ENCODE measurements at places on chromosomes 2 and 18.

GRCh38 chr2:145759228-145759915 is 1239.5 kb upstream of the ZEB2 start:
- no peak for DNase-seq

DNA sequence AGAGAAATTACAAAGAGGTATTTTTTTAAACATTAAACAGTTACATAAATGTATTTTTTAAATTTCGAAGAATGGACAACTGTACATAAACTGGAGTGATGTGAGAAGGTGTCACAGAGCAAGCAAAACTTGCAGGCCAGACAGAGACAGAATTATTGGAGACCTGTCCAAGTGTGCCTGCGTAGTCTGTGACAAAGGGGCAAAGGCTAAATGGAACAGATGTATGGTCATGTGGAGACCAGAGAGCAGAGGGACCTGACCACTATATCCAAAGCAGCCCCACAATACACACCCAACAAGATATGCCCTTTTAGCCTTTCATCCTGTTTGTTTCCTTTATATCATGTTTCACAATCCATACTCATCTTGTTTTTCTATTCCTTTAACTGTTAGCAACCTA is 225.3 kb upstream of the VWC2L start:
- DNase-seq = no peak

- DNase-seq = no peak
These were observed 319.0 kb upstream of the SOX11 start for GRCh38 chr2:5373200-5373599.

DNA sequence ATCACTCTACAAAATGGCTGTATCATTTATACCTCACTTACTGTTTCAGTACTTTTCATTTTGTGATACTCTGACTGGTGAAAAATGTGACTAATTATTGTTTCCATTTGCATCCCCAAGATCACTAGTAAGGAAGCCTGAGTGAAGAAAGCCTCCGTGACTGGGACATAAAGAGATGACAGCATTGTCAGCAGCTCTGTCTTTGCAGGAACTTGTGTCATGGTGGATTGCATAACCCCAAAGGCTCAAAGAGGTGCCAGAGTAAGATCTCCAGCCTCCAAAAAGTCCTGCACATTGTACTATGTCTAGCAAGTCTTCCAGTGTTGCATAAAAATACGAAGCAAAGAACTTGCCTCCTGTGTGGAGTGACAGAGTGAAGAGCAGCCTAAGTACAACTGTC is 187.5 kb upstream of the CRIM1 start:
- no peak for DNase-seq

DNA sequence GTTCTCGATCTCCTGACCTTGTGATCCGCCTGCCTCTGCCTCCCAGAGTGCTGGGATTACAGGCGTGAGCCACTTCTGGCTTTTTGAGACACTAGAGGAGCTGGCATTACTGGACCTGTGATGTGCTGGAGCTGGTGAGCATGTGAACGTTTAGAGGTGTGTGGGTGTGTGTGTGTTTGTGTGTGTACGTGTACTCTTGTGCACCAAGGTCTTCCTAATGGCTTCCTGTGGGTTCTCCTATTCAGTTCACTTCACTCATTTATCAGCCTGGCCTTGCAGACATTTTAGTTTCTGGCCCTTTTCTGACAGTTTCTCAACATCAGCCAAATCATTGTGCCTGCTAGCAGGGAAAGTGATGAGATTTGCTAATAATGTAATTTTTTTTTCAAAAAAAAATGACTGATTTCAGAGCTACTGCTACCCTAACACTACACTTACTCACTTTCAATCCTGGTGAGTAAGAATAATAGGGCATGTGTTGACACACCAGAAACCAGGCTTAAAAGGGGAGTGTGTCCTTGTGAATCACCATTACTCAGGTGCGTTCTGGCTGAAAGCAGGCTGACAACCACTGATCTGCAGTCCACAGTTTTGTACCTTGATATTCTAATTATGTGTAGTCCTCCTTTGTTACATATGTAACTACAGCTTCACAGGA is 41.0 kb upstream of the ACTR3 start:
- DNase-seq = no peak

- DNase-seq = no peak
These were observed 26.5 kb upstream of the ERICH2 start for GRCh38 chr2:170743530-170744239.

- no peak for DNase-seq
These were observed 433.2 kb upstream of the TNP1 start for GRCh38 chr2:217293046-217293445.

DNA sequence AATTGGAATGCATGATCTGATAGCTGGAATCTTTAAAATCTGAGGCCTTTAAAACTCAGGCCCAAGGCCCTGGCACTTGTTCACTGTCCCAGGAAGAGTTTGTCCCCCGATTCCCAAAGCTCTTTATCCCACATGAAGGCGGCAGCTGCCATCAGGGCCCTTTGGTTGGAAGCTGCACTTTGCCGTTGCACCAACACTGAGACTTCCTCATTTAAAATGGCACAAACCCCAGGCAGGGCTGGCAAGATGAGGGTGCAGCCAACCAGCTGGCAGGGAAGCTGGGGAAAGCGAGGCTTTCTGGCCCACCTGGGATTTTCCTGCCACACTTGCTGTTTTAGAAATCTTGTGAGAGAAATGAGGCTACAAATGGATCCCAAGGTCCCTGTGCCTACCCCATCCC is 6.3 kb downstream of the FLACC1 start:
- no peak for DNase-seq

DNA sequence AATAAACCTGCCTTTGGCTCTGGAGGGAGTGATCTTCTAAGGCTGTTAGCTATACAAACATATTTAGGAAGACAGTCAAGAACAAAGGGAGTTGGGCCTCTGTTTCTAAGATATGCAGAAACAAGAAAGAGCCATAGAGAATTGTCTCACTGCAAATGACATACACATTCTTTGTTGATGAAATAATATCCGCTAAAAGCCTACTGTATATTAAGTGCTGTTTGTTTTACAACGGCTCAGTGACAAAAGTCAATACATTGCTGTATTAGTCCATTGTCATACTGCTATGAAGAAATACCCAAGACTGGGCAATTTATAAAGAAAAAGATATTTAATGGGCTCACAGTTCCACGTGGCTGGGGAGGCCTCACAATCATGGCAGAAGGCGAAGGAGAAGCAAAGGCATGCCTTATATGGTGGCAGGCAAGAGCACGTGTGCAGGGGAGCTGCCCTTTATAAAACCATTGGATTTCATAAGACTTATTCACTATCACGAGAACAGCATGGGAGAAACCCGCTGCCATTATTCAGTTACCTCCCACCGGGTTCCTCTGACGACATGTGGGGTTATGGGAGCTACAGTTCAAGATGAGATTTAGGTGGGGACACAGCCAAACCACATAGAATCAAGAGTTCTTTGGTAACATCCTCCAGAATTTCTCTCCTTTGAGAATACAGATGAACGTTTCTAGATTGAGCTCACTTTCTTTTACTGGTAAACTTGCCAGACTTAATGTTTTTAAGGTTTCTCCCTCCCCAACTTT is 157.8 kb downstream of the PIK3C3 start:
- DNase-seq = no peak

- DNase-seq = no peak
These were observed 74.2 kb downstream of the DOCK10 start for GRCh38 chr2:224968051-224968450.

- DNase-seq = no peak
These were observed 239.3 kb downstream of the PRKCE start for GRCh38 chr2:45890819-45891218.

GRCh38 chr2:44549099-44549471 is 187.3 kb downstream of the CAMKMT start:
- no peak for DNase-seq

DNA sequence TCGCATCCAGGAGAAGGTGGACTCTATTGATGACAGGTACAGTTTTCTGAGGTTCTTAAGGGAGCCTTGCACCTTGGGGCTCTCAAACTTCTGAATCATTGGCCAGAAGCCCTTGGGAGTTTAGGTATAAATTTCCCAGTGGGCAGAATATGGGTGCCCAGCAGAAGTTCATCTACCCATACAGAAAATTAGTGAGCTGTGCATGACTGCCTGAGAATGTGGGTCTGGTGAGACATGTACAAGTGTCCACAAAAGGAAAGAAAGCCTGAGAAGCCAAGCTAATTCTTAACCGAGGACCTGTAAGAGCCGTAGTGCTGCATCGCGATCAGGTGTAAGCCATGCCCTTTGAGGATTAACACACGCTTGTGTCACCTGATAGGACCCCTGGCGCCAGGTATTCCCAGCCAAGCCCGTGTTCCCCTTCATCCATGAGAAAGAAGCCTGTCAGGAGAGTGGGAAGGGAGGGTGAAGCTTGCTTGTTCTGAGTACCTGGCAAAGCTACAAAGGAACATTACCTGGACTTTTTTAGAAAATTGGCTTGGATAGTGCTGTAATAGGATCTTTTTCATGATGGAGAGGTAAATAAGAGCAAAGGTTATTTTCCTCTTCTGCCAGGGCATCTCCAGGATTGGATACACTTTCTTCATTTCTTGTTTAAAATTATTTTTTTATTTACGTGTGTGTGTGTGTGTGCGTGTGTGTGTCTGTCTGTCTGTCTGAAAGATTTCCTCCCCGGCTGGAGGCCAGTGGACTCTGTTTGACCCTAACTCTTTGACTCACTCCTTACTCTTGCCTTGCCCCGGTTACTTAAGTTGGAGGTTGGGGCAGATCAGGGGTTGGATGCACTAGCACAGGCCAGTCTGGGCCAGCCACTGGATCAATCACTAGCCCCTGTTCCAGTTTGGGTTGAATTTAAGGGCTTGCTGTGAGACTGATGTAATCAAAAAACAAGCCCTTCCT is 90.4 kb upstream of the EML6 start:
- DNase-seq = no peak

GRCh38 chr2:65504814-65505697 is 72.7 kb upstream of the SPRED2 start:
- DNase-seq = no peak

DNA sequence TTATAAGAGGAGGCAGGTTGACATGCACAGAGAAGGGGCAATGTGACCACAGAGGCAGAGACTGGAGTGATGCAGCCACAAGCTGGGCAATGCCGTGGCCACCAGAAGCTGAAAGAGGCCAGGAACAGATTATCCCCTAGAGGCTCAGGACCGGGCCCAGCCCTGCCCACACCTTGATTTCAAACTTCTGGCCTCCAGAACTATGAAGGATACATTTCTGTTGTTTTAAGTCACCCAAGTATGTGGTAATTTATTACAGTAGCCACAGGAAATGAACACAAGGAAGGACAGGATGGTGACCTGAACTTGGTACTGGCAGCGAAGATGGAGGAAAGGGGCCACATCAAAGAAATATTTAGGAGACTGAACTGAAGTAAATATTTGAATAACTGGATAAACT is 66.8 kb upstream of the RIOK3 start:
- no peak for DNase-seq

- no peak for DNase-seq
These were observed 109.5 kb downstream of the RTN4 start for GRCh38 chr2:54940723-54941122.

- no peak for DNase-seq
These were observed 235.8 kb downstream of the RBM43 start for GRCh38 chr2:151025816-151026215.

DNA sequence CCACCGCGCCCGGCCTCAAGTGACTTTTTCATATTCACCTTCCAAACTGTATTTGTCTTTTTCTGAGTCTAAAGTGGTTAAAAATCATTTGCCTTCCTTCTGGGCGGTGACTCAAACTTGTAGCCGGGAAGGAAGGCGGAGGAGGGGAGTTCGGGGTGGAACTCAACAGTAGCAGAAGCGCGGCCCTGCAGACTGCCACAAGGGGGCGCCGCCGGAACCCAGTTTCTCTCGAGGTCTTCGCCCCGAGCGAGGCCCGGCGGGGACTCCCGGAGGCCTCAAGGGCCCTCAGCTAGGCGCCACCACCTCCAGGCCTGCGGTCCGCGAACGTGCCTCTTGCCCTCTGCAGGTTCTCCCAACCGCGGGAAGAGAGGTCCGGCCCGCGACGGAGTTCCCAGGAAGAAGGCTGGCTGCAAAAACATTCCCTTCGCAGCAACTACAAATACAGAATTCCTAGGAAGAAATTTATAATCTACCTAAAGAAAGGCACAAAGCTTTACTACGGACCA is 16.8 kb upstream of the ITM2C start:
- peak; percentile 91 for DNase-seq

- DNase-seq = no peak
These were observed 114.9 kb downstream of the SPP2 start for GRCh38 chr2:234165421-234165820.

GRCh38 chr2:109407276-109408042 is 206.3 kb downstream of the SEPTIN10 start:
- no peak for DNase-seq

GRCh38 chr2:120552800-120553481 is 182.7 kb upstream of the GLI2 start:
- DNase-seq = no peak

GRCh38 chr2:200578778-200579177 is 7.0 kb upstream of the AOX1 start:
- DNase-seq = no peak

DNA sequence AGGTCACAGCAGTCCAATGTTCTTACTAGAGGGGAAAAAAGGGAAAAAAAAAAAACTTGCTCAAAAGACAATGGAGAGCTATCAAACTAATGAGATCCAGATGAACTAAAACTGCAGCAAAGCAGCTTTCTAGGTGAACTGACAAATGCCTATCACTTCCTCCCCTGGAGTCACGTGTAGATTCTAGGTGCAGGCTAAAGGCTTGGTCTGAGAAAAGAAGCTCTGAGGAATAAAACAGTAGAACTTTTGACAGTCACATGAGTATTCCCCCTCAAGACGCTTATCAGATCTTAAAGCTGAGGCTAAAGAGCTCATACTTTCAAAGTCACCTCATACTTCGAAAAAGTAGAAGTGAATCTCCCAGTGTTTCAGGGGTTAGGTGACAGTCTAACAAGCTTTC is 42.3 kb downstream of the SMAD2 start:
- no peak for DNase-seq

Measured in stimulated activated CD4-positive, alpha-beta T cell treated with anti-CD3 and anti-CD28 coated beads, Interleukin-15, amount 100 ng/mL, for 1 hour (primary cell).